ENCODE measurements at places on chromosomes 3 and 15.
A peak's percentile ranks its signal among the peaks of the same experiment; 100 is the strongest.

DNA sequence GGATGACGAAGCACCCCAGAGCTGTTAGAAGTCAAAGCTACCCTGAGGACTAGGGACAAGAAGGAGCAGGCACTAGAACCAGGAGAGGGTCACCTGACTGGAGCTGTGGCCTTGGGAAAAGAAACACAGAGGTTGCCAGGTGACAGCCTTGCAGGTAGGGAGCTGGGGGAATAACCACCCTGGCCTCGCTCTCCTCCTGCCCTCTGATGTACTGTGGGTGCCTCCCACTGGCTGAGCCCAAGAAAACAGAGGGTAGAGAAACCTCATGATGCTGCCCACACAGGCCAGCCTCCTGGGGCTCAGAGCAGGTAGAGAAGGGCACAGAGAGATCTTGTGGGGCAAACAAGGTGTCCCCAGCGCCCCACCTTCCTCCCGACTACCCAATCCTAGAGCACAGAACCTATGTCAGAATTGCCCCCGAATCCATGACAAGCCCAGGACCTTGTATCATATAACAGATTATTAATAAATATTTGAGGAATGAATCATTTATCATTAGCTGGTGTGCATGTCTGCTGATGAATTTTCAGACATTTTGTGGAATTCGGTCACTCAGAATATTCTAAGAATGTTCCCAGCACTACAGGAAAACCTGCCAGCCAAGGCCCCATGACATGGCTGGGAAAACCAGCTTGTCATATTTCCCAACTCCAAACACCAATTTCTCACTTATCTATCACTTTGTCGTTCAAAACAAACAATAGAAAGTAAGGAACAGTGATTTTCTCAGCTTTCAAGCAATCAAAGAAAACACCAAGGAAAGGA is 59.8 kb upstream of the MEX3B start:
- DNase-seq = no peak

- DNase-seq = no peak
Observed at GRCh38 chr15:69415381-69415780, 1.2 kb downstream of the KIF23 start.

- DNase-seq = no peak
Observed at GRCh38 chr3:188993181-188993580, 178.6 kb upstream of the TPRG1 start.

DNA sequence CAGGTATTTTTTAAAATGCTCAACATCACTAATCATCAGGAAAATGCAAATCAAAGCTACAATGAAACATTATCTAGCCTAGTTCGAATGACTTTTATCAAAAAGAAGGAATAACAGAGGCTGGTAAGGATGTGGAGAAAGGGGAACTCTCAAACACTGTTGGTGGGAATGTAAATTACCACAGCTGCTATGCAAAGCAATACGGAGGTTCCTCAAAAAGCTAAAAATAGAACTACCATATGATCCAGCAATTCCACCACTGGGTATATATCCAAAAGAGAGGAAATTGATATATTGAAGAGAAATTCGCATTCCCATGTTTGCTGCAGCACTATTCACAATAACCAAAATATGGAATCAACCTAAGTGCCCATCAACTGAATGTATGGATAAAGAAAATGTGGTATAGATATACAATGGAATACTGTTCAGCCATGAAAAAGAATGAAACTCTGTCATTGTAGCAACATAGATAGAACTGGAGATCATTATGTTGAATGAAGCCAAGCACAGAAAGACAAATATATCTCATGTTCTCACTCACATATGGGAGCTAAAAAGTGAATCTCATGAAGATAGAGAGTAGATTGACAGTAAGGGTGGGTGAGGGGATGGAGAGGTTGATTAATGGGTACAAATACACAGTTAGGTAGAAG is 19.7 kb upstream of the CLN6 start:
- DNase-seq = no peak

DNA sequence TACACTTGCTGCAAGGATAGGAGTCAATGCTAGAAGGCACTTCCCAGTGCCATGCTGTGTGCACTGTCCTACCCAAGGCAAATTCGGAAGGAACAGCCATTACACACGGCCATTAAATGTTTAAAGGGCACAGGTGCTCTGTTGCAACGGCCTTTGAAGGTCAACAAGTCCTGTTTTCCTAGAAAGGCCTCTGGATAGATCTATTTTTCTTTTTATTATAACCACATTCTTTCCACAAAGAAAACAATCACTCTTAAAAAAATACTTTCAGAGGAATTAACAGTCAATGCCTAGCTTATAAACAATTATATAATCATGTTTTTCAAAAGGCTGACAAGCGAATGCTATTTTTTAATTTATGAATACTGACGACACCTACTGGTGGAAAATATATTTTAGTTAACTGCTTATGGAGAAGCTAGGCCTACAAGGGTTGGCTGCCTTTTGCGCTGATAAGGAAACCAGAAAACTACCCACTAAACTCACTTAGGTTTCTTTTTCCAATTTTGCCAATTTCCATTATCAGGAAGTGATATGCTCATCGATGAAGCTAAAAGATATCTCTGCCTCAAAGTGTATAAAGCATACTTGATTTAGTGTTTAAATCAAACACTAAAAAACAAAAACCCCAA is 2.4 kb downstream of the ARHGEF3 start:
- peak; percentile 55 for DNase-seq

GRCh38 chr15:71366926-71367325 is 251.7 kb downstream of the THSD4 start:
- no peak for DNase-seq

DNA sequence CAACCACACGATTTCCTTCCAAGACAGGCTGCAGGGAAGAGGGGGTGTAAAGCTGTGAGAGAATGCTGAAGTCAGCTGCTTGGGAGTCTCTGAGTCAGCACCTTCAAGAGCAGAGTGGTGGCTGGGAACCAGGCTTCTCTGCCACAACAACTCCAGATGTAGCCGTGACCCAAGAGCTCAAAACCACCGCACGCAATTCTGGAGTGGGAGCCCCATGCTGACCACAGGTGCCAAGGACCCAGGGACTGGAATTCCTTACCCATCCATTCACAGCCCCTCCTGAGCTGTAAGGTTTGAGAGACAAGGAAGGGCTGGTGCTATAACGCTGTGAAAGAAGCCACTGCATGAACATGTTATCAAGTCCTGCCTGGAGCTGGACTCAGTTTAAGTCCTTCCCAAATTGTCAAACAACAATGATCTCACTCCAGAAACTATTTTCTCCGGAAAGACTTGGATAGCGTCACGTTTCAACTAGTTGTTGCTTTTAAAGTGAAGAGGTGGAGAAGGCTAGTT is 61.4 kb downstream of the UMPS start:
- no peak for DNase-seq

GRCh38 chr15:92304223-92304975 is 89.3 kb upstream of the ST8SIA2 start:
- DNase-seq = no peak

DNA sequence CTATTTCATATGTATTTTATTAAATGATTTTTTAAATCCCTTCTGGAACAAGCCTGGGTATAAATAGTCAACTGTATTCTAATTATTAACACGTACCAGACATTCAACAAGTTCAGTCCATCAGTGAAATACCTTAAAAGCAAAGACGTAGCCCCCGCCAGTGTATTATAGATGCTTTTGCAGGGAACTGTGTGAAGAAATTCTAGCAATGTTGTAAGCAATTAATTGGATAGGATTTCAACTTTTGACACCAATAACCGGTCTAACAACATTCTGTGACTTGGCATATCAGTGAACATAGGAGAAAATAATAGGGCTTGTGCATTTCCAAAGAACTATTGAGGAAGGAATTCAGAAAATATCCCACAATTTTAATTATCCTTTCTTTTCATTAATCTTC is 67.2 kb upstream of the TGFBR2 start:
- DNase-seq = no peak

DNA sequence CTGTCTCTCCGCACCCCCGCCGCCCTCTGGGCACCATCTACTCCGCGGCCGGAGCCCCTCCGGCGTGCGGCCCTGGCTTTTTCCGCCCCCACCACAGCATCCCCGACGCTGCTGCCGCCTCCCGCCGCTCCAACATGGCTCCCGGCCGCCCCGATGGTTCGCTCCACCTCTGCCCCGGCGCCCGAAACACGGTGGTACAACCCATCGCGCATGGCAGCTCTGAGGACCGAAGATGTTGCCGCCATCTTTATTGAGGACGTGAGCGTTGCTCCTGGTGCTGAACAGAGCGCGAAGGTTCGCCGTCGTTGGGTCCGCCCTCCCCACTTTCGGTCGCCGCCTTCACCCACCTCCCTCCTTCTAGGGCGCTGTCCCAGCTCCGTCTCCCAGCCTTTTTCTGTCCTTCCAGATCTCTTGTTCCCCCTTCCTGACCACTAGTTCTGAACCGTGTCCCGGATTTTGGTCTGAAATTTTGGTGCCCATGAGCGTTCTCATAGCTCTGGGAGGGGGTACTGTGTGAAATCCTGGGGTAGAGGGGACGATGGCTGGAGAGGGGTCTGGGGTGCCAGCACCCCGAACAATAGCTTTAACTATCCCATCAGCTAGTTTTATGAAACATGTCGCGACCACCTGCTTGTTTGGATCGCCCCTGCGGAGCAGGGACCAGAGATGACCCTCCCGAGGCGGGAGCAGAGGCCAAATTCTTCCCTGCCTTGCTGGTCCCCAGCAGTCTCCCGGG is at the start of gene CELSR3:
Gene CELSR3, minus strand, starts transcription at position 134 of the 736 bp plus-strand sequence. CDS start 252 bp downstream, outside the sequence.
- DNase-seq = peak; percentile 76

- DNase-seq = peak; percentile 6
Observed at GRCh38 chr15:60003243-60004008, 685 bp upstream of the FOXB1 start.

DNA sequence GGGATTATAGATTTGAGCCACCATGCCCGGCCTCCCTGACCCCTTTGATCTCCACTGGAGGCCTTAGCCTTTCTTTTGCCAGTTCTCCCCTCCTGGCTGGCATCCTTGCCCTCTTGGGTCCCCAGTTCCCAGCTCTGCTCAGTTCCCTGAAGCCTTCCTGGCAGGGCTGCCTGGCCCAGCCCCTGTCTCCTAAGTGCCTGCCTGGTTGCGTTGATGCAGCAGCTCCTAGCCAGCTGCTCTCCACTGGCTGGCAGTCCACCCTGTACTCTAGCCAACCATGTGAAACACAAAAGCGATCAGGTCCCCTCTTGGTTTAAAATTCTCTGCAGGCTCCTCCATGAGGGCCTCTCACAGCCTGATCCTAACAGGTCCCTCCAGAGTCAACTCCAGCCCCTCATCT is 184.7 kb downstream of the RAB11A start:
- no peak for DNase-seq

DNA sequence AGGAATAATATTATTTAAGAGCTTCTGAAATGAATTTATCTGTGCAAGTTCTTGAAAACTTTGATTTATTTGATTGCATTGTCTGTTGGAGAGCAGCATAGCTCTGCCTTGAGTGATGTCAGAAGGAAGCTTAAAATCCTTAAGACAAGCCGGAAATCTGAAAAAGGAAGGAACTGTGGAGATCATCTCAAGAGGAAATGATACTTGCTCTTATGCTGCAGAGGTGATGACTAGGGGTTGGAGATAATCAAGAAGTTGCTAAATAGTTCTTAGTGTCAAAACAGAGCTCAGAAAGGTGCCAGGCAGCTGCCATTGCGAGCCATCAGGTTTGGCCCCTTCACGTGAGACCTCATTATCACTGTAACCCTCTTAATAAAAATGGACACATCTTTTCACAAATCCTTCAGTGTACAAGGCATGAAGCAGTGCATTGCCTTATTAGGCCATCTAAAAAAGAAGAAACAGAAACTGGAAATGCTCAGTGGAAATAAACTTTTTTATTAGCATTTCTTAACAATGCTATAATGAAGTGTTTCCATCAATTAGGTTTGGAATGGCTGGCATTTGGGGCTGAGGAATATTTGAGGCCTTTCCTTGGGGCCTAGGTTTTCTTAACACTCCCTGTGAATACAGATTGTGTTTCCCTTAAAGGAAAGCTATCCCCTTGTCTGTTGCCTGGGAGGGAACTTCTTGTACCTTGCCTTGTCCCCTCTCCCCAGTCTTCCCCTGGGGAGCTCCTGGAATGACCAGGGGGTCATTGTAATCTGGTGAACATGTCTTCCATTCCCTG is 34.5 kb upstream of the VILL start:
- no peak for DNase-seq

- no peak for DNase-seq
Observed at GRCh38 chr15:45402955-45403877, 24.9 kb upstream of the GATM start.

DNA sequence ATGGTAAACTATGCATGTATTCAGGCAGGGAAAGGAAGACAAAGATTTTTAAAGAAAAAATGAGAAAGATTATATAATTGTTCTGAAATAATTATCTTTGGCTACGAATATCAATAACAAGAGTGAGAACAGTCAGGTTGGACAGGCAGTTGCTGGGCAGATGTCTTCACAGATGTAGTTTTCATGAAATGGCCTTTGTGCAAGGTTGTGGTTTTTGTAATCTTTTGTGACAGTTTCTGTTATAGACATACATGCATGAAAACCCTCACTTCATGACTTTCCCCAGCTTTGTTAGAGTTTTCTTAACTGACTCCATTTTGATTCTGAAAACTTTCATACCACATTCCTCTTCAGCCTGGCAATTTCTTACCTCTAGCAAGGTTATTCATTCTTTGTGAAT is 34.9 kb upstream of the SLC25A36 start:
- no peak for DNase-seq

DNA sequence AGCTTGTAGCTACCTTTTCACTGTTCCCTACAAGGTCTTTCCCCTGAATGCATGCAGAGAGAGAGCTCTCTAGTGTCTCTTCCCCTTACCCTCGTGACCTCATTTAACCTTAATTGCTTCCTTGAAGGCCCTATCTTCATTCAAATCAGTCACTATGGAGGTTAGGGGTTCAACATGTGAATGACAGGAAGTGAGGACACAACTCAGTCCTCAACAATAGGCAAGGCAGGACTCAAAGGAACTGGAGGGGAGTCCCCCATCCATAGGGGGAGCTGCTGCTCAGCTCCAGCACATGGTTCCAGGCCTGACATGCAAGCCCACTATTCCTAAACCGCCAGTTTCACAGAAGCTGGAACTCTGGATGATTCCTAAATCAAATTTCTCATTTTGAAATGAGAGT is 33.8 kb upstream of the GYG1 start:
- no peak for DNase-seq

DNA sequence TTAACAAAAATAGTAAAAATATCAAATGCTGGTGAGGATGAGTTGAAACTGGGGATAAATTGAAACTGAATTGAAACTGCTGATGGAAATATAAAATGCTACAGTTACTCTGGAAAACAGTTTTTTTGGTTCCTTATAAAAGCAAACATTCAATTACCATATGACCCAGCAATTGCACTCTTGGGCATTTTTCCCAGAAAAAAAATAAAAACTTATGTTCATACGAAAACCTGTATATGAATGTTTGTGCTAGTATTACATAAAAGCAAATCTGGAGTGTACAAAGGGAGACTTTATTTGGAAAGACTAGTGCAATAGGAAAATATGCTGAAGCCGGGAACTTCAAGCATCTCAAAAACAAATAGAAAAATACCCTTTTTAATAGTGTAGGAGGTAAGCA is 857.9 kb upstream of the CADM2 start:
- DNase-seq = no peak
